Activated T-helper 1 cell treated with Interleukin-2 at 50 U/mL for 16 hours (primary cell): ENCODE measurements at places on chromosomes 4 and X.

- DNase-seq: no peak
Observed at GRCh38 chr4:143417679-143418403, 81.2 kb downstream of the GAB1 start.

DNA sequence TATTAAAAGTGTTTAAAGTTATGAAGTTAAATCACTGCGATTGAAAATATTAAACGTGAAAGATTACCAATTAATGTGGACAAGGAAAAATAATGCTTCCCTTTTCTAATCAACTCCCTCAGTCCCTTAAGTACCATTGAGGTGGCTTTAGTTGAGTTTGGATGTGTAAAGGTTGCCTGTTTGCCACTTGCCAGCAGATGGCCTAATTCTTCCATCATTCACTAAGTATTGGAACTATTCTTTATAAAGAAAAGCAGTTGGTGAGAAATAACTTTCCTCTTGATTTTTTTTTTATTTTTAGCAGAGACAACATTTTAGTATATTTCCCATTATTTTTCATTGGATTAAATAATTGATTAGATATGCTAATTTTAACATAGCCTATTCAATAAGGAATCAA, 295.9 kb upstream of the TACR3 start:
- DNase-seq: no peak

DNA sequence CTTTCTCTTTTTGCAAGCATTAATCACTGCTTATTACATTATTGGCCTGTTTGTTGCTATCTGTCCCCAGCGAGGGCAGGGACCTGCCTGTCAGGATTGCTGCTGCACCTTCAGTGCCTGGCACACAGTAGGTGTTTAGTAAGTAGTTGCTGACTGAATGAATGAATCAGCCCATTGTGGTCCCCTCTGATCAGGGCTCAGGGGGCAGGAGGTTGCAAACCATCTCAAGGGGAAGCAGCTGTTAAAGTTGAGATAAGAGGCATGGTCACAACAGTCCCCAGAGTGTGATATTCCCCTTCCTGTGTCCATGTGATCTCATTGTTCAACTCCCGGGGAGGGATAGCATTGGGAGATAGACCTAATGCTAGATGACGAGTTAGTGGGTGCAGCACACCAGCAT, 85.4 kb downstream of the WFS1 start:
- no peak for DNase-seq

GRCh38 chr4:147590249-147590920, 26.8 kb upstream of the TMEM184C start:
- DNase-seq: no peak

- no peak for DNase-seq
Observed at GRCh38 chr4:2284934-2285612, 23.2 kb upstream of the MXD4 start.

DNA sequence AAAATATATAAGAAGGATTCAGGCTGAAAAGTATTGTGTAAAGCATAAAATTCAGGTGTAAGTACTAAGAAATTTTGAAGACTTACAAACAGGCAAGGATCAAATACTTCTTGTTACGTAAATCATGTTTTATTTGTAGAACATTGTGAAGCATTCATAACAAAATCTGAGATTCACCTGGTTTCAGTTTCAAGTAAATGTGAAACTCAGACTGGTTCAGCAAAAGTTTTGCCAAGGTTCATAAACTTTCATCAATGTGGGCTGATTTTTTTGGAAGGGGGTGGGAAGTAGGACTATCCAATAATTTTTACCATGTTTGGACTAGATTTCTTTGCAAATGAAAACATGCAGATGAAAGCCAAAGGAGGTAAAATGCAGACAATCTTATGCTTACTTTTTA, 527.7 kb downstream of the ANKRD50 start:
- no peak for DNase-seq

DNA sequence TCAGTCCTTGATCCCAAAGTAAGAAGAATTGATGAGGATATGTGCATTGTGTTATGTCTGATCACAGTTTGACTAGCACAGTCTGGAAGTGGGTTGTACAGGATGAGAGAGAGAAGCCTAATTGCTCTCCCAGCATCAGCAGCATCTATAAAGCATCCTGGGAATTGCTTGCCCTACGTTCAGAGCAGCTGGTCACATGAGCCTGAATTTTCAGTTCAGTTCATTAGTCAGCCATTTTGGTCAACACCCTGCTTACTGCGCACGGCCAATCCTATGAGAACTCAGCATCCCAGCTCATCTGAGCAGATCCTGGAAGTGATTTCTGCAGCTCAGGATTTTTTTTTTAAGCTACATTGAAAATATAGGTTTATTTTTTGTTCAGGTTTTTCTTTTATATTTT, at the start of gene RUFY3:
Gene RUFY3 (plus strand): TSS at position 218 of the 400 bp plus-strand sequence. CDS start 610 bp downstream, outside the sequence.
- DNase-seq: no peak

- DNase-seq: no peak
Observed at GRCh38 chr4:141258558-141258957, 37.9 kb downstream of the ZNF330 start.

GRCh38 chrX:9503261-9503660, 38.4 kb downstream of the TBL1X start:
- no peak for DNase-seq

DNA sequence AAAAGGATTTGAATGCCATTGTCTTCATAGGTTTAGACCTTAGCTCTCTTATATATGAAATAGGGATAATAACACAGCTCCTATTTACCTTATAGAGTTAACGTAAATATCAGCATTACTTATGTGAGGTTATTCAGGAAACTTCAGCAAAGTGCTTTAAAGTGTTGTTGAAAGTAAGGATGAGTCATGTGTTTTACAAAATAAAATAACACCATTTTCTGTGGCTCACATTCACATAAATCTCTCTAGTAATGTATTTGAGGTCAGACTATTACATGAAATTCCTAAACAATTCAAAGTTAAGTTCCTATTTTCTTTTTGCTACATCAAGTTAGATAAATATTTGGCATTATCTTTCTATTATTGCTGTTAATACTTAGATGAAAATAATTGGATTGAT, 2.9 kb downstream of the GNRHR start:
- DNase-seq: no peak

DNA sequence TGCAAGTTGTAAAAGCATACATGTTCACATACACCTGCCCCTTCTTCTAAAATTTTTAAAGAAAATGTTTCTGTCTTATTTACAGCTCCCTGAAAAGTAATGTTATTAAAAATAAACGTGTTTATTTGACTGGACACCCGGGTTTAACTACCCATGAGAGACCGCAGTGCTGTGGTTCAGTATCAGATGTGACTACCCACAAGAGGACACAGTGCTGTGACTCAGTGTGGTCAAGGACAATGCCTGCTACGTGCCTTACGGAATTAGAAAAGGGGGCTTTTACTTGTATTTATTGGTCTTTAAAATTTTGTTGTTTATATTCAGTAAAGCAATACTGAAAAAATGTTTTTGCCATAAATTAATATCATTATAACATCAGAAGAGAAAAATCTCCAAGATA, 641.4 kb downstream of the TRIML1 start:
- DNase-seq: no peak

DNA sequence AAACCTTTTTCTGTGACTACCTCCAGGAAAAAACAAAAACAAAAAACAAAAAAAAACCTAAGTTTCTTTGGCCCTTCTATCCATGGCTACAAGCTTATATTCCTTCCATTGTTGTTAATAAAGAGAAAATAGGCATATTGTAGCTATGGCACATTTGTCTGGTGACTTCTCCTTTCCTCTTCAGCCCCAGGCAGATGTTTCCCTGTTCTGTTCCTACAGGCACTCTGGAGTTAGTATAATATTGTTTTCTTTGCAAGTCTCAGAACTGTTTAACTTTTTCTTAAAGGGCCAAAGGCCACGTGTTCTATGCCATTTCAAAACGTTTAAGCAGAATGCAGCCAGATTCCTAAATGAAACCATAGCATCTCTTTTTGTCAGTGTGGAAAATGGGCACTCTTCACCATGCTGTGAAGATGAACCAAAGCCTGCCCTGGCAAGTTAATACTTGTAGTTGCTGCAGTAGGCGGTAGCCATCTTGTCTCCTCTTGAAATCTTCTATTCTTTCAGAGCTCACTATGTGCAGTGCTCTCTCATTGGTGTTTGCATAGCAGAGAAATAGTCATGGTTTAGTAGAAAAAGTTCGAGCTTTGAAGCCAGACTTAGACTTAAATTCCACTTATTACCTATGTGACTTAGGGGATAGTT, 44.8 kb upstream of the MTMR1 start:
- no peak for DNase-seq

- no peak for DNase-seq
Observed at GRCh38 chr4:73608689-73609594, 11.3 kb downstream of the RASSF6 start.

DNA sequence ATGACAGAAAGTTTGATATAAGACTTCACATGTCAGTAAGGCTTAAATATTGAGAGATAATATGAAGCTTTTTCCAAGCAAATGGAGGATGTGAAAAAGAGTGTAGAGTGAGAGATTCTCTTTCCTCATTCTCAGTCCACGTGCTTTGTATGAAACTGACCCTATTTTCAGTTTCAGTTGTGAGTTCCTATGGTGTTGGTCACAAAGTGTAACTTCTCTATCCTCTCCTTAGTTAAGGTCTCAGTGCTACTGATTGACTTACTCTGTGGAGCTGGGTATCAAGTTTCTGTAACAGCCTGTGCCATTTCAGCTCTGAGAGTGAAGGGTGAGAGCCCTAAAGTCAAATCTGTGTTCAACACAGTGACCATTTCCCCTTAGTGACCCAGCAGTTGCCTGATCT, 277.2 kb downstream of the EPHA5 start:
- DNase-seq: no peak

DNA sequence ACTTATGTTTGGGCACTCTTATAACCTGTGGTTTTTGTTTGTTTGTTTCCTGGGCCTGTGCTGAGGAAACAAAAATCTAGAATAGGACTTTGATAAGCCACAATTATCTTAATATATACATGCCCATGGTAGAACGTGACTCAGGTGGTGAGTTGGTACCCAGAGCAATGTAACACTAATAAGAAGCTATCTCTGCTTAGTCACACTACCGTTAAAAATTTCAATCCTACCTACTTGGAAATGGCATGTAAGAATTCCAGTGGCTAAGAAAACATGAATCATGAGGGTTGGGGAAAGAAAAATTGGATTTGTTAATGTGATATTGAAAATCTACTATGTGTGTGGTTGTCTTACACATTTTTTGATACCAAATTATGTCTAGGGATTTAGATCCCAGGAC, 30.5 kb upstream of the ADGRG2 start:
- DNase-seq: no peak

GRCh38 chr4:57162499-57163019, 52.4 kb upstream of the IGFBP7 start:
- no peak for DNase-seq

- no peak for DNase-seq
Observed at GRCh38 chr4:15809058-15809457, 30.9 kb downstream of the CD38 start.

- DNase-seq: no peak
Observed at GRCh38 chr4:30756553-30756952, 36.4 kb downstream of the PCDH7 start.

DNA sequence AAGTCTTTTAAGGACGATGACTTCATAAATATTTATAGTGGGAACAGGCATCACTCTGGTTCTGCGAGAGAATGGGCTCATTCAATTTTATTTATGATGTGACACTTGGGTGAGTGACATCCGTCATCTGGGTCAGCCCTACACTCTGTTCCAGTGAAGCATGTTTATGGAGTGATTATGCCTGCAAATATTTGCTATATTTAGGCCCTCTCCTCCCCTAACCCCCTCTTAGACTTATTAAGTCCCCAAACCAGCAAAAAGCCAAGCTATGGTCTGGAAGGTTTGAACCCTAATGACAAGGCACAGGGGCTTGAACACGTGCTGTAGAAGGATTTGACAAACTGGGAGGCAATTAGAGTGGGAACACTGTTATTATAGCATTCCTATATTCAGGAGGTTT, 55.9 kb downstream of the C4orf51 start:
- no peak for DNase-seq
